ENCODE measurements at places on chromosomes 13 and 19.

GRCh38 chr19:6215701-6216235 lies 64.0 kb downstream of the MLLT1 start:
- DNase-seq, result no peak

GRCh38 chr13:100434010-100434763 lies 154.4 kb downstream of the GGACT start:
- DNase-seq, result peak; percentile 70

GRCh38 chr19:8192221-8192820 lies 16.8 kb upstream of the CERS4 start:
- DNase-seq, result no peak

DNA sequence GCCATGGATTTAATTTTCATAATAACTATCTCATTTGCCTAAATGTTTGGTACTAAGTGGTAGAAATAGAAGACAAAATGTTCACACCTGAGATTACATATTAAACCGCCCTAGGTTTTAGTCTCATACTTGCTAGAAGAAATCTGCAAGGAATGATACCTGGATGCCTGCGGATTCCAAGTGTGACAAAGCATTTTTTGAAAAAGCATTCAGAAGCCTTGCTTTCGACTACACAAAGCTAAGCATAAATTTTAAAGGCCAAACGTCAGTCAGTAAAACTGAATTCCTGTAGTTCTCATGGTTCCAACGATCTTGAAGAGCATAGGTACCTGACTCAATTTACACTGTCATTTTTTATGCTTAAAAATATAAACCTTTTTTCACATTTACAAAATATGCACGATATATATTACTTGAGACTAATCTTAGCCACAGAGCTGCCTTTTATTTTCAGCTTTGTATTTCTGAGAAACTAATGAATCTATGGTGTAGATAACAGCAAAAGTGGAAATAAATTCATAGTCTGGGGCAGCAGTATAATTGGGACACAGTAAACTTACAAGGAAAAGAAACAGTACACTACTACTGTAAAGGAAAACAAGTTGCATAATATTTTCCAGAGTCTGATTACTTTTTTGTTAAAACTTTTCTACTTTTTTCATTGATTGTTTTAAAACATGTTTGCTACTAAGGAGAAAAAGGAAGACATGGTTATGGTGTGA lies 1.2 kb upstream of the LRRC63 start:
- no peak for DNase-seq
